ENCODE measurements at places on chromosomes 4 and X.

- DNase-seq = no peak
Observed at GRCh38 chrX:323721-324628, 5.4 kb upstream of the GTPBP6 start.

- DNase-seq = no peak
Observed at GRCh38 chrX:153908219-153908860, 3.9 kb downstream of the AVPR2 start.

- no peak for DNase-seq
Observed at GRCh38 chr4:171710743-171711142, 102.5 kb upstream of the GALNTL6 start.

DNA sequence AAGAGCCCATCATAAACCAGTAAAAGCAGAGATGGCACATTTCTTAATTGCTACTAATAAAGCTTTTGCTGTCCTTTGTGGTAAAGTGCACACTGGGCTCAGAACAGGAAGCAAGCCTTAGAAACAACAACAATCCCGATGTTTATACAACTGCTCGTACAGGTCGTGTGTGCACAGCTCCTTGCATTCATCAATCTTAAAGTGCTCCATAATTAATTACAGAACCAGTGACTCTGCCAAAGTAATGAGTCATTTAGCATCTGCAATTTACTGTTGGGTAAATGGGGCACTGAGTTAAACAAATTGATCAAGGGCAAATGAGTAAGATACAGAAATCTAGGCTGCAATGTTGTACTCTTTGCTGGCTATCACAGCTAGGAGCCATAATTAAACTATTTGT, 61.3 kb upstream of the TXK start:
- DNase-seq = no peak

DNA sequence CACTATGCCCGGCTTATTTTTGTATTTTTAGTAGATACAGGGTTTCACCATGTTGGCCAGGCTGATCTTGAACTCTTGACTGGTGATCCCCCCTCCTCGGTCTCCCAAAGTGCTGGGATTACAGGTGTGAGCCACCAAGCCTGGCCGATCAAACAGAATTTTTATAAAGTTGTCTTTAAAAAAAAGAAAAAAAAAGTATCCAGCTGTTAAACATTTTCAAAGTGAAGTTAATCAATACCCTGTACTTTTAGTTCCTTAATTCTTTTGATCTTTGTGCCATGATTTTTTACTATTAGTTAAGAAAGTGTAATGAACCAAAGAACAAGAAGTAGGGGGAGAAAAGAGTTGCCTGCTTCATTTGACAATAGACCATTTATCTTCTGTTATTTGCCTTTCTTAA, 24.3 kb downstream of the SMAD1 start:
- no peak for DNase-seq

DNA sequence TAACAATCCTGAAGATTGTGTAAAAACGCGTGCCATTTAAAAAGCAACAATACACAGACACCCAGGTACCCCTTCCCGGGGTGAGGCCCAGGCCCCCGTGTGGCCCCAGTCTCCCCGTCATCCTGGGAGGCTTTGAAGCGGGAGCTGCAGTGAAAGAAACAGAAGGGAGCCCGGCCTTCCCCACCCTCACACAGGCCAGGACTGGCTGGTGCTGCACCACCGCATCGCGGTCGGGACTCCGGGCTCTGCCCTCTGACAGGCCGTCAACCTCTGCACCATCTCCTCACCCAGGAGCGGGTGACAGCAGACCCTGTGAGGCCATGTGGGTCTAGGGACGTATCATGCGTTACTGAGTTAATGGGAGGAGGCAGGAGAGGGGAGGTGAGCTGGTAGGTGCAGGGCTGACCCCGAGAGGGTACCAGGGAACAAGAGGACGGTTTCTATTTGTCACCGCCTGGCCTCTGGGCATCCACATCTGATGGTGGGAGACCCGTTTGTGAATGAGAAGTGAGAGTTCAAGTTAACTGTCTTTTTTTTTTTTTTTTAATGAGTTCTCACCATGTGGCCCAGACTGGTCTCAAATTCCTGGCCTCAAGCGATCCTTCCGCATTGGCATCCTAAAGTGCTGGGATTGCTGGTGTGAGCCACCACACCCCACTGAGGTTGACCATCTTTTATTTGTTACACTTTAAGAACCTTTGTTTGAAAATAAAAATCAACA, 27.3 kb downstream of the PIGG start:
- no peak for DNase-seq

- no peak for DNase-seq
Observed at GRCh38 chr4:168630445-168631187, 133.8 kb downstream of the PALLD start.

Measured in GM19239 (cell line).